ENCODE measurements at places on chromosomes 4 and X.
A peak's percentile ranks its signal among the peaks of the same experiment; 100 is the strongest.

GRCh38 chrX:64427281-64427680, 32.0 kb upstream of the MTMR8 start:
- DNase-seq, result no peak

DNA sequence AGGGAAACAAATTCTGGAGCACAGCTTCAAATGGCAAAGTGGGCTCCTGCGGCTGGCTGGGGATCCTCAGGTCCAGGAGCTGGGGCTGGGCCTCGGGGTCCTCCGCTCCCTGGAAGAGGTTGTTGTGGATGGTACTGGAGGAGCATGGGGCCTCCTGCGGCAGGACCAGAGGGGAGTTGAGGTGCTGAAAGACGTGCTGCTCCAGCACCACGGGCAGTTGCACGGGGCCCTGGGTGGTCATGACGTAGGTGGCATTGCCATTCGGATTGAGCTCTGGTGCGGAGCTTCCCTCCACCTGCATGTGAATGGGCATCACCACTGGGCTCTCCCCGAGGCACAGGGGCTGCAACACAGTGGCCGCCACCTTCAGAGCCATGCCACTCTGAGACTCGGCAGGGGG, 59.7 kb downstream of the RAI2 start:
- DNase-seq, result no peak

- DNase-seq, result no peak
Observed at GRCh38 chr4:99950913-99951254, 809 bp upstream of the H2AZ1 start.

- DNase-seq, result no peak
Observed at GRCh38 chrX:20362268-20363267, 95.9 kb upstream of the RPS6KA3 start.

DNA sequence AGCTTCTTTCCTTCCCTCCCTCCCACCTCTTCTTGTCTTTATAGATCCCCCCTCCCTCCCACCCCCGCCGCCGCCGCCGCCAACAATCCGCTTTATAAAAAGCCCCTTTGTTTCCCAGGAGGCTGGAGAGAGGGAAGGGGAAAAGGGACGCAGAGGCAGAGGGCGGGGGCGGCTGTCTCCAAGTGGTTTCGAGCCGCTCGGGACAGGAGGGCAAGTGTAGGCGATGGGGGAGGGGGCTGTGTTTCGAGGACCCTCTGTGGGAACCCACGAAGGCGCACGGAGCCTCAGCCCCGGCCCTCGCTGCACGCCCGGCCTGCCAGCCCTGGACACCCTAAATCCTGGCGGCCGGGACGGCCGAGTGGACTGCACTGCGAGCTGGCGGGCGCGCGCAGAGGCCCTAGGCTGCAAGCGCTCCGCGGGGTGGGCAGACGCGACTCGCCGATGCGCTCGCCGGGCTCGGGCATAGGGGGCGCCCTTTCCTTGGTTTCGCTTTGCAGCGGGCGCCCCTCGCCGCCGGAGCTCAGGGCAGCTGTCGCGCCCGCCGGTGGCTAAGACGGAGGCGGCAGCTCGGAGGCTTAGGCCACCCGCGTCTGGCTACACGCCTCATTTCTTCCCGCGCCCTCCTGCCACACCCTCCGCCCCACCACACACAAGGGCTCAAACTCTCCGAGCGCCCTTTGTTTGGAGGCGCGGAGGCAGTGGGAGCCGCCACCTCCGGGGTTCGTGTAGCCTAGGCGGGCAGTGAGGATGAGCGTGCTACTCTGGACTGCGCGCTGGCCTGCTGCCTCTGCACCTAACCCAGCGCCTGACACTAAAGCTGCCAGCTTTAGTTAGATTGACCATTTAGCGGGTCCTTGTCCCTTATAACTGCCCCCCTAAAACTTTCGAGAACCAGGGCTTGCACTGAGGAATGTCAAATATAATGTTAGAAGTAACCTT, 2.2 kb downstream of the MAMLD1 start:
- DNase-seq, result no peak

- DNase-seq, result no peak
Observed at GRCh38 chrX:13055486-13055885, 11.1 kb upstream of the FAM9C start.

DNA sequence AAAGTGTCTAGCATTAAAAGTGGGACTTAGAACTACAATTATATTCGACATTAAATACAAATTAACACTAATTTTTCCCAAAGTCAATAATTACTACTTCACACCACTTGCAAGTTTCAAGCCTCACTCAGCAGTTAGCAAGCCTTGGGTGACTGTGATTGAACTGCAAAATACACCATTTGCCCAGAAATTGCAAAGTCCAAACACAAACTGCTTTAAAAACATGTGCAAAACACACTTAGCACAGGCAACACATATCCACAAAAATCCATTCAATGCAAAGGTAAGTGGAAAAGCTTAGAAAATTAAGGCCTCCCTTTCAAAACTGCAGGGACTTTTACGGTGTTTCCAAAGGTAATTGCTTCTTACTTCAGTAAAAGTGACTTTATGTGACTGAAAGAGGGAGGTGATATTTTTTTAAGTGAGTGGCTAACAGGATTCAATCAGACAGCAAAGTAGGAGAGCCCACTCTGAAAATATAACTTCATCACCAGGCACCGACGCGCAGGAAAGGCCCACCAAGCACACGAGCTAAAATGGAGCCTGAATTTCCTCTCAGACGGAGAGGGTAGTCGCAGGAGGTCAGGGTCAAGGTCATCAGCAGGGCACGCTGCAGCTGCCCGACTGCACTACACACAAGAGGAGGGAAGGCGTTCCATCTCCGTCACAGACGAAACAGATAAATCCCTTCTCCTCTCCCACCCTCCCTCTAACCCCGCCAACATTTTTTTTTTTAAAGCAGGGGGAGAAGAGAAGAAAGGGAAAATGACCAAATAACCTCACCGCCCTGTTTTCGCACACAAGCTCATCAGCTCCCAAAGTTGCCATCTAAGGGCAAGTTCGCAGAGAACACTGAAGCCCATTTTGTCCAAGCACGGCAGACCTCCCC, 3.1 kb downstream of the ZNF827 start:
- DNase-seq, result no peak

- no peak for DNase-seq
Observed at GRCh38 chrX:48728653-48729052, 32.1 kb downstream of the SUV39H1 start.

- DNase-seq, result no peak
Observed at GRCh38 chr4:121764702-121765367, at the start of gene SMIM43. TSS of gene SMIM43 (minus strand) at chr4:121765164. CDS start at chr4:121765105, 59 bp downstream.

DNA sequence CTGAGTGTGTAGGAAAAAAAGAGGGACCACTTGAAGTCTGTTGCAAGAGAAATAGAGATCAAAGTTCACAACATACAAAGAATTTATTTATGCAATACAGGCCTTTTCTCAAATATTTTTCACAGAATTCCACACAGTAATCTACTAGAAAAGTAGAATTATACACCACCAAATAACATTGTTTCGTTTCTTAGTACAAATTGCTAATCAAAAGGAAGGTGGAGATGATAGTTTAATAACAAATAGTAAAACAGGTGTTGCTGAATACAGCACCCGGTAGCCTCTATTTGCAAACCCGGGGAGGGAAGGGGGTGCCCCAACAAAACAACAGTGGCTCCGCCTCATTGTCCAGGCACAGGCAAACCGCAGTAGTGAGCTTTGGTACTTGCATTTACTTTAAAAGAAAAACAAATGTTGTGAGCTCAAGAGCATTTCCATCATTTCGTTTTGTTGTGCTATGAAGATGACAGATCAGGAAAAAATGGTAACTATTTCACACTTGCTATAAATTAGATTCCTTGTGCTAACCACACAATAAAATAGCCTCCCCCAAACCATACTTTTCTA, 186.4 kb downstream of the DCLK2 start:
- DNase-seq, result no peak

DNA sequence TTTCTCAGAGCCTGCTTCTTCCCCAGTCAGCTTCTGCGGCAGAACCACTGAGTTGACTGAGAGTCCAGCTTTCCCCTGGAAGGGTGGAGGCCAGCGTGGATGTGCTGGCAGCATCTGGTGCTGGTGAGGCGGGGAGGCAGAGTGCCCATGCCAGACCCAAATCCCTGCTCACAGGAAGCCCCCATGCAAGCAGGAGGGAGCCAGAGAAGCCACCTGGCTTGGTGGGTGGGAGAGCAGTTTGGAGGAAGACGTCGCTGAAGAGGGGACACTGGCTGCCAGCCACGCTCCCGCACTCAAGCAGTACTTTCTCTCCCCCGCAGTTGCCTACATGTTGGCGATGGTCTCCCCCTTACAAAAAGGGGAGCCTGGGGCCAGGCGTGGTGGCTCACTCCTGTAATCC, 6.0 kb downstream of the PDZD4 start:
- no peak for DNase-seq

DNA sequence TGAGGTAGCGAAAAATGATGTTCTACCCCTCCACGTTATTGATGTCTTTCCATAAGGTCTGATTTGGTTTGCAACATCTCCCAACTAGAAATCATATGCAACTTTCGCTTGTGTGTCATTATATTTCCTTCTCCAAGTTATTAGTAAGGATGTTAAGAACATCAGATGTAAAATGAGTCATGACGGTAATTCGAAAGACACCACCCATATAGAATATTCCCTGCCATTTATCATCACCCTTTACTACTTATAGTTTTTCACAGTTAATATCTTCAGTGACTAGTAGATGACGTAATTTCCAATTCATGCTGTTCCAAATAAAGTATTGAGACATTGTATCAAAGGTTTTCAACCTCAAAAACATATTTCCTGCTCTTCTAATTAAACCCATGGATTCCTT, 146.7 kb upstream of the MAP3K15 start:
- no peak for DNase-seq

DNA sequence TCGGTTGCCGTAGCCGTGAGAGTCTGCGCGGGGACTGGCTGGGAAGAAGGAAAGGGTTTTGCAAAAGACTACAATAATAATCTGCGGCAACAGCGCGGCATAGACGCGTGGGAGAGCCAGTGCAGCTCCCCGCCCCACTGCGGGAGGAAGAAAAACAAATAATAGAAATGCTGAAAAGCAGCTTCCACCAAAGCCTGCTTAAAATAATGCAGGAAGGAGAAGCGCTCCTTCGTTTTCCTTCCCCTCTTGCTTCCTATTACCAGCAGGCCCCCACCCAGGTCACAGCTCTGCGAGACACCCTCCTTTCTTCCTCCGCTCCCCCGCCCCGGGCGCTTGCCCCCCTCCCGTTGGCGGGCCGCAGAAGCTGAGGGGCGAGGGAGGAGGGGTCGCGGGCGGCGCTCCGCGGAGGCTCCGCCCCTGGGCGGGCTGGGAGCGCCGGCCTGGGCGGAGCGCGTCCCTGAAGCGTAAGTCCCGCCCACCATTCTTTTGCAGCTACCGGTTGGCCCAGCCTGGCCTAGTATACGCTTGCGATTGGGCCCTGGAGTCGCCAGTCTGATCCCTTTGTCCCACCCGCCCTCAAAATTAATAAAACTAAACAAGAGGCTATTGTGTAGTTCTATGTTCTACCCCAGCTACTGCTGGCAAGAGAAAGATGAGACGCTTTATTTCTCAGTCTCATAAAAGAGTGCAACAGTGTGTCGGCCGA, 636 bp upstream of the AMOT start:
- DNase-seq, result peak; percentile 57

DNA sequence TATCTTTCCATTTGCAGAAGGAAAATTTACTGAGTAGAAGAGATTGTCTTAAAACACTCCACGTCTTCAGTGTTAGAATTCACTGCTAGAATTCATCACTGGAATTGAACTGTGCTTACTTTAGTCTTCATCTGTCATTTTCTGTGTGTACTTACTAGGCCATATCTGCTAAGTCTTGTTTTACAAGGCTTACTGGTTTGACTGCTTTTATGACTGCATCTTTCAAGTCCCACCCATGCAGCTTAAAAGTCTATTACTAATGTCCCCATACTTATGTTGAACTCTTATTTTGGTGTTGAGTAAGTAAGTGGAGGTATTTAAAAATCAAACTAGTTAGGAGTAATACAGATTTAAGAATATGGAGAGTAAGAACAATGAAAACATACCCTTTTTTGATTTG, 14.6 kb downstream of the CLCN3 start:
- DNase-seq, result no peak

GRCh38 chrX:10633722-10634121, 13.3 kb upstream of the MID1 start:
- no peak for DNase-seq

- DNase-seq, result no peak
Observed at GRCh38 chrX:18297251-18297650, 57.2 kb downstream of the SCML2 start.

- no peak for DNase-seq
Observed at GRCh38 chr4:164058776-164059445, 564.4 kb downstream of the TMA16 start.

GRCh38 chr4:85905761-85906160, 430.8 kb downstream of the ARHGAP24 start:
- no peak for DNase-seq

- DNase-seq, result no peak
Observed at GRCh38 chrX:65098851-65099250, 122.6 kb upstream of the ZC4H2 start.

- no peak for DNase-seq
Observed at GRCh38 chr4:185068837-185069236, 50.5 kb downstream of the HELT start.

- DNase-seq, result no peak
Observed at GRCh38 chr4:181677621-181678020, 565.6 kb upstream of the TENM3 start.

- no peak for DNase-seq
Observed at GRCh38 chr4:31647786-31648185, 927.6 kb downstream of the PCDH7 start.

GRCh38 chr4:109207061-109207460, 95.4 kb downstream of the COL25A1 start:
- DNase-seq, result no peak

- DNase-seq, result no peak
Observed at GRCh38 chr4:120724656-120725055, 197.9 kb downstream of the PRDM5 start.

- DNase-seq, result no peak
Observed at GRCh38 chr4:170420255-170420693, 330.5 kb upstream of the AADAT start.

GRCh38 chr4:69858690-69859089, 1.3 kb downstream of the SULT1E1 start:
- DNase-seq, result no peak

DNA sequence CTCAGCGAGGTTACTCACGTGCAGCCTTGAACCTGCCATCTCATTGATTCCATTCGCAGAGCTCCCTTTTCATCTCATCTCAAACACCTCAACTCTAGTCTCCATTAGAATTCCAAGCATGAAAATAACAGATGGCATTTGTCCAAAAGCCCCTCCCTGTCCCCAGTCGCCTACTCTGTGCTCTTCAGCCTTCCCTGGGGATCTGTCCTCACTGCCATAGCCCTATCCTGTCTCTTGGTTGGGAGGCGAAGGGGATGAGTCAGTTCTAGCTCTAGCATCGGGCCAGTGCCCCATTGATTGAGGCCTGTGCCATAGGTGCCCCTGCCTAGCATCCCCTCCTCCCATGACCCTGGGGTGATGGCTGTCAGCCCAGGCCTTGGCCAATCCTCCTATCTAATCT, 134.0 kb upstream of the PJA1 start:
- DNase-seq, result no peak

DNA sequence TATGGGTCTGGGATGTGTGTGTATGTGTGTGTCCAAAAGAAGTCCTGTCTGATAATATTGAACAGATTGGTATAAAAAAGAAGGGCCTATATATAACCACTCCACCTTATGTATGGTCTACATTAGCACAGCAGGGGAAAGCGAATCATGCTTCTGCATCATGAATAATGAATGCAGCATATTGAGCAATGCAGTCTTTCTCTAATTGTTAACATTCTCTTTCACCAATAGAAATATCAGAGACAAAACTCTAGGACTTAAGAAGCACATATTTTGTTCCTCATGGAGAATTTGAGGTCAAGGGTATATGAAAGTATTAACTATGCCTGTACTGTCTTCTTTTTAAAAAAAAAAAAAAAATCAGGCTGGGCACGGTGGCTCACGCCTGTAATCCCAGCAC, 264.3 kb upstream of the NOCT start:
- DNase-seq, result no peak

Measured in stimulated activated CD4-positive, alpha-beta T cell treated with anti-CD3 and anti-CD28 coated beads, TNF-alpha, amount 100 ng/mL, for 4 hours (primary cell).